ENCODE measurements at places on chromosomes 3 and 15. TPM values are rescaled to one million over a fixed set of nuclear protein-coding genes. Genes with fewer than 3 reads are reported as not detected.

The ITPKA gene
- 1.2 TPM for total RNA-seq

The PPP2R3A gene
- total RNA-seq = 12.9 TPM

GRCh38 chr15:37009288-37009687 is 91.1 kb downstream of the MEIS2 start:
- DNase-seq = no peak

DNA sequence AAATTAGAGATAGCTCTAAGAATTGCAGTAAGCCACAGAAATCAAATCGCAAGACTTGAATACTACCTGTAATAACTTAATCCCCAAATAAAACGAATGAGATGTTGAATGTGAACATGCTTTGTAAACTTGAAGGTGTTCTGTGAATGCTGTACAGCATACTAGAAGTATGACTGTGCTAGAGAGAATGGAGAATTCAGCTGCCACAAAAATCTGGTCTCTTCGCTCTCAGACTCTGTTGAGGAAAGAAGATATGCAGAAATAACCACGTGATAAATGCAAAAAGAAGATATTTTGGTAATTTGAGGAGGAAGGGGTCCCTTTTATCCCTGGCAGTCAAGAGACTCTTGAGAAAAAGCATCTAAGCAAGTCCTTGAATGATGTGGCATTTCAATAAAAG is 37.3 kb downstream of the ZBTB38 start:
- no peak for DNase-seq

The COL6A5 gene
- 0.02 TPM for total RNA-seq

The CTXND1 gene
- total RNA-seq = 0.04 TPM

DNA sequence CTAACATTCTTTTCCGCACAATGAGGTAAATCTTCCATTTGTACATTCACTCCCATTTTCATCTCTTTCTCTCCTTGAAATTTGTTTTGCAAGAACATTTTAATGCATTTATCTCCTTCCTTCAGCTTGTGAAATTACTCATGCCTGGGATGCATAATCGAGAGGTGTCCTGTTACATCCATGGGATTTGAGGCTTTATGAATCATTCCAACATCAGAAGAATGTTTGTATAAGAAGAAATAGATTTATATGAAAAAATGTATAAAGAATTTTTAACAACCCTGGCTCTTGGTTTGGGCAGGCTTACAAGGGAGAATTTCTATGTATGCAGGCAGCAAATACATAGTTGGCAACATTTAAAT is 93.2 kb upstream of the MBNL1 start:
- no peak for DNase-seq

GRCh38 chr3:58059349-58060321 is 51.4 kb downstream of the FLNB start:
- no peak for DNase-seq
